ENCODE measurements at places on chromosomes 11 and 22. TPM values are rescaled to one million over a fixed set of nuclear protein-coding genes. Genes with fewer than 3 reads are reported as not detected.

LRRC55 gene
- not detected for total RNA-seq

KCNJ4 gene
- total RNA-seq, result not detected

GRCh38 chr11:35239471-35240075 lies 100.6 kb downstream of the CD44 start:
- DNase-seq, result no peak

GRCh38 chr11:110148775-110149744 lies 55.9 kb downstream of the ZC3H12C start:
- peak; percentile 68 for DNase-seq

GRCh38 chr11:27471589-27472397 lies 797 bp downstream of the LGR4 start:
- no peak for DNase-seq

GRCh38 chr11:66789097-66789890 lies 53.9 kb upstream of the RCE1 start:
- DNase-seq, result peak; percentile 7

DNA sequence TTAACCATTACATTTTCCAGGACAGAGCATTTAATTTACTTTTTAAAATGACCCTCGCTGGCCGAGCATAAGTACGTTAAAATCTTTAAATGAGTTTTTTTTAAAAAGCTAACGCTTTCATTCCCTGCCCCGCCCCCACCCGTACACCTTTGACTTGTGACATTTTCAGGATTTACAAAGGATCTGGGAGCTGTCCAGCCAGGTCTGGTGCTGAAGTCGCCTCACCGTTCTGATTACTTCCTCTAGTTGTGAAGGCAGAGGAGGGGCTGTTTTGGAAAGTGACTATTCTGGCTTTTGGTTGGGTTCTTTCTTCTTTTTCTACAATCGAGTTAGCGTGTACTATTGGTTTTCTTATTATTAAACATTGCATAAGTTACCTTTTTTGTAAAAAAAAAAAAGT lies 2.9 kb downstream of the C11orf87 start:
- DNase-seq, result peak; percentile 7

GRCh38 chr11:85672105-85672902 lies 7.4 kb upstream of the CREBZF start:
- no peak for DNase-seq

- peak; percentile 23 for DNase-seq
These were observed 37.2 kb downstream of the MUC5B start for GRCh38 chr11:1260023-1260501.

DNA sequence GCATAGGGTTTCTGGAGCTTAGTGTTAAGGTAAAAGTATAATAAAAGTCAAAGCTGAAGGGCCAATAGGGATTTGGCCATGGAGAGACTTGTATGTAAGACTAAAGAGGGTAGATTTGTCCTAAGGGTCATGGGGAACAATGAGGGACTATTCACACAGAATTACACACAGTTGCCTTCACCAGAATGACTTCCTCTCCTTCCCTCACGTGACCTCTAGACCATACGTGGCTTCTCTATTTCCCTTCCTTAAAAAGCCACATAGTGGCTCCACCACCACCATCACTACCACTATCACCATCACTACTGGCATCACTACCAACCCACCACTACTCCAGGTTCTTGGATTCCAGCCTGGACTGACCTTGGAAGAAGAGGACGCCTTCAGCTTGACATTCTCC lies 2.8 kb downstream of the HPX start:
- no peak for DNase-seq

All from A172 (cell line).